ENCODE measurements at places on chromosomes 3 and 15. TPM values are rescaled to one million over a fixed set of nuclear protein-coding genes. Genes with fewer than 3 reads are reported as not detected.

DNA sequence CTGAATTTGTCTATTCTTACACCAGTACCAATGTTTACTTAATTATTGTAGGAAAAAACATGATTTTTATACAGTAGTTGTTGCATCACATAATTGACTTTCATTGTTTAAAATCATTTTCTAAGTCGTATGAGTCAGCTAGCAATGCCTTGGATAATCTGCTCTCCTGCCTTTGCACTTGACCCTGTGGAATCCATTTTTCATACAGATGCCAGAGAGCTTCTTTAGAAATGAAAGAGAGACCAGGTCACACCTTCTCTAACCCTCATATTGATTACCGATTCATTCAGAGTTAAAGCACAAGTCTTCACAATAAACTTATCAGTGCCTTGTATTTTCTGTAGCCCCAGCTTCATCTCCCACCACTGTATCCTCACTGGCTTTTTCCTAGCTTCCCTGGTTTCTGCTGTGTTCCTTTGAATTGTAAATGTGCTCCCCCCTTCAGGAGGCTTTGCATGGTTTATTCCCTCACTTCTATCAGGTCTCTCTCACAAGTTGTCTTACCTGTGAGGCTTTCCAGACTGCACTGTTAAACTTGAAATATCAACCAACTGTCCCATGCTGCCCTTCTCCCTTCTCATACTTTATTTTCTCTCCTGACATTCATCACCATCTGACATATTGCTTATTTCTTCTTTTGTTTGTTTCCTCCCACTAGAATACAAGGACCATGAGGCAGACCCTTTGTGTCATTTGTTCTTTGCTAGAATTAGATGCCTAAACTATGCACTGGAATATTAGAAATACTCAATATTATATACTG lies 662.0 kb upstream of the GBE1 start:
- no peak for DNase-seq

DNA sequence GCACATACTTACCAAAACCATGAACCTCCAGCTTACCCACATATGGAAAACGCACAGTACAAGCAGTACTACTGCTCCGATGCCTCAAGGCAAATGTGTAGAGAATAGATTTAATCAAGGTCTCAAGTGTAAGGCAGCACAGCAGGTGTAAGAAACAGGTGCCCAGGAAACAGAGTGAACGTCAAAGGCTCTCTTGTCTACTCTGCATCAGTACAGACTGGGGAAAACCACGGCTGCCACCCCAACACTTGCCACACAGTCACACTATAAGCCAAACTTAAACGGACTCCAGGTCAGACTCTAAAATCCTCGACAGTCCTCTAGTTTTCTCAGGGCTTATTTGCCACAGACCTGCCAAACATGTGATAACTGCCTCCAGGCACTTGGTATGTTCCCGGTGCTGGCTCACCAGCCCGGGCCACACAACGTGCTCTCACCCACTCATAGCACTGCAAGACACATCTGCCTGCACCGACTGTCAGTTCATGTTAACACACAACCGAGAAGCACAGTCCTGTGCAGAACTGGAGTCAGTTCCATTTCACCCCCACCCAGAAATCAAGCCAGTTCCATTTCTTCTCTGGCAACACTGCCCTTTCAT lies 30.6 kb downstream of the ABCC5 start:
- DNase-seq: no peak

DNA sequence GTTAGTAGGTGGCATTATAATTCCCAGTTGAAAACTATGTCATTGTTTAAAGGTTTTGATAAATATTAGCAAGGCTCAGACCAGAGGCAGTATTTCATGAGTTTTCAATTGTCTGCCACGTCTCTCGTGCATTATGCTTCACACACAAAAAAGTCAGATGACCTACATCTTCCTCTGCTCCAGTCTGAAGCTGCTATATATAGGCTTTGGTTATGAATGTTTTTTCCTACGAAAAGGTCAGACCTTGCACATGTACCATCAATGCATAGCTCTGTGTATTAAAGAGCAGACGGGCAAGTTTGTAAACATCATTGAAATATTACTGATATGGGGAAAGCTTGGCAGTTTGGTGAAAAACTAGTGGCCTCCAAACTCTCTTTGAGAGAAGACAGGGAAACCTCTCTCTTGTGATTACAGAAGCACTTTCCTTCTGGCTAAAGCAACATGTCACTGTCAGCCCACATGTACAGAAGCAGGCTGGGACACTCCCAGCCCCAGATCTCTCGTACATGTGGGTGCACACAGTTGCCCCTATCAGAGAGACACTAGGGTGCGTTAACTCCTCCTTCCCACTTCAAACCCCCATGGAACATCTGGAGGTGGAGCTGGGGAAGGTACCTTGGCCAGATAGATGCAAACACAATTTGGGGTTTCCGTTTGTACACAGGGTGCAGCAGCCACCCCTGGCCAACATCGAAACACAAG lies 184.0 kb upstream of the BCL6 start:
- DNase-seq: no peak

SOX2 gene
- total RNA-seq: not detected

GRCh38 chr15:42404461-42405235 lies 45.3 kb downstream of the CAPN3 start:
- DNase-seq: no peak

DNA sequence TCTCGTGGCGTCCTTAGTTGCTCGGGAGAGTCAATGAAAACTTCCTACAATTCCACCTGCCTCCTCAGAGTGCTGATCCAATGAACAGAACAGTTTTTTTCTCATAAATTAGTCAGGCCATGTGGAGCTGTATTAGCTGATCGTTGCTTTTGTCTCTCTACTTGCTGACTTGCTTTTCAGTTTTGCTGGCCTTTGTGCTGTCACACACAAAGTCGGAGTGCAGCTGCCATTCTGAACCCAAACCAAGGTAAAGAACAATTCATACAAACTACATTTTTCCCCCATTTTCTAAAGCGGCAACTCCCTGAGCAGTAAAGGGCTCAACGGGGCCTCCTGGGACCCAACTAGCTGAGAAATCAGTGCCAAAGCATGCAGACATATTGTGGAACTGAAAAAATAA lies 43.1 kb downstream of the MEIS2 start:
- DNase-seq: no peak

GRCh38 chr3:170467007-170467406 lies 48.3 kb downstream of the CLDN11 start:
- no peak for DNase-seq

DNA sequence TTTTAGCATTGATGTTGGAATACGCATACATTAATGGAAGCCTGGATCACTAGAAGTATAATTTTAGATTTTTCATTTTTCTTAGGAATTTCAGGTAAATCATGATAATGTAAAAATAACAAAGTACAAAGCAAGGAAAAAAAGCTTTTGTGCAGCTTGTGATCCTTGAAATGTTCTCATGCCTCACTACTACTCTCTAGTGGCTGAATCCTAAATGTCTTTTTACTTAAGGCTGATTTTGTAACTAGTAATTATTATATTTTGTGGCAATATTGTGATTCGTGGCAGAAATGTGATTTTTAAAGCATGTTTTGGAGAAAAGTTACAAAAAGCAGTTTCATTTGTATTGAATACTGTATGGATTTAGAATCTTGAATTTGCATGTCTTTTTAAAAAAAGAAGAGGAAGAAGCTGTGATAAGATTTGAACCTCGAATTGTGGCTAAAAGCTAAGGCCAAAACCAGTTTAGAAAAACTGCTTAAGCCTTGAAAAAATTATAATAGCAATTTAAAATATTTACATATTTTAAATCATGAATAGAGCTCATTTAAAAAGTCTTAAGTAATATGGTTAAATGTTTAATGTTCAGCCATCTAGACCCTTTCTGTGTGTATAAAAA lies 39.0 kb downstream of the U2SURP start:
- no peak for DNase-seq

GRCh38 chr3:21531909-21532308 lies 219.1 kb downstream of the ZNF385D start:
- DNase-seq: no peak

SLC2A2 gene
- not detected for total RNA-seq

DNA sequence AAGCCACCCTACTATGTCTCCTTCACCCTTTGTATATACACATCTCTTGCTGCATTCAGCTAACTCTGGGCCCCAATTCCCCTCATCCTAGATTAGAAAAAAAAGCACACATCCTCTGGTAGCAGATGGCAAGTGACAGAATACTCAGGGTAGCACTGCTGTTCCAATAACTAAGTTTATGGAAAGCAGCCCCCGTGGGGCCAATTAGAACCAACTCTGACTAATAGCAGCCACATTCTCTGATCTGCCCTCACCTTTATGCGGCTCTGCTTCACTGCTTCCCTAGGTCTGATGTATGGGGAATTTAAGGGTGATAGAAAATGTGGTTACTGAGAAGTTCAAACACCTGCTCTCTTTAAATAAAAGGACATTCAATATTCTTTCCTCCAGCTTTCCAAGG lies 74.9 kb upstream of the SETMAR start:
- no peak for DNase-seq

- no peak for DNase-seq
Measured at GRCh38 chr15:83653288-83653638, 660 bp upstream of the ADAMTSL3 start.

DNA sequence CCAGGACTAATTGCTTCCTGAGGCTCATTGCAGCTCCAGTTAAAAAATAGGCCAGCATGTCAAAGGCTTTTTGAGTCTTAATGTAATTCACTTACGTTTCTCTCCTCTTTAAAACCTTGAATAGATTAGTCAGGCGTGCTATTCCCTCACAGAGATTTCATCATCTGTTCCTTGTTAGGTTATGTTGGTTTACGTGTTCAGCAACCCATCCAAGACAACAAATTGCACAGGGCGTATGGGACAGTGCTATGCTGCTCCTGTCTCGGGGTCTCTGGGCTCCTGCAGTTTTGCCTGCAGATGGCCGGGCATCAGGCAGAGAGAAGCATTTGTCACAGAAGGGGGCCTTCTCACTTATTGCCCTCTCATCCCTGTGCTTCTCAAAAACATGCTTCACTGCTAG lies 117.1 kb downstream of the CHDH start:
- DNase-seq: no peak

MITF gene
- total RNA-seq: not detected

DNA sequence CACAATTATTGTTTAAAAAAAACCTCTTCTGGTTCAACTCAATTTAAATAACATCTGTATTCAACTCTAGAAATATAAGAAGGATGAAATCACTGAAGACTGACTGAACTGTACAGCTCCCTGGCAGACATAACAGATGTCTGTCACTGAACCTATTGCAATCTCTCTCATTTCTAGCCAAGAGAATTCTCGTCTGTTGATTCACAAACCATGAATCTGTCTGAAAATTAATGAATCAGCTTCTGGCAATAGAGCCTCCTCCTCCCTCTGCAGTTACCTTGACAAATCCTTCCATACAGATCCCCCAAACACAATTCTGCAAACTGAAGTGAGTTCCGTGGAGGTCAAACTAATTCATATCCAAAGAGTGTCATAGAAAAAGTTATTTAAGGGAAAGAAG lies 561.4 kb downstream of the PYDC2 start:
- no peak for DNase-seq
